ENCODE measurements at places on chromosomes 16 and 17. TPM values are rescaled to one million over a fixed set of nuclear protein-coding genes. Genes with fewer than 3 reads are reported as not detected.

GRCh38 chr16:63530974-63531373 is 1494.7 kb upstream of the CDH8 start:
- no peak for DNase-seq

- no peak for DNase-seq
Measured at GRCh38 chr16:27813591-27813990, 249.9 kb downstream of the GSG1L start.

DNA sequence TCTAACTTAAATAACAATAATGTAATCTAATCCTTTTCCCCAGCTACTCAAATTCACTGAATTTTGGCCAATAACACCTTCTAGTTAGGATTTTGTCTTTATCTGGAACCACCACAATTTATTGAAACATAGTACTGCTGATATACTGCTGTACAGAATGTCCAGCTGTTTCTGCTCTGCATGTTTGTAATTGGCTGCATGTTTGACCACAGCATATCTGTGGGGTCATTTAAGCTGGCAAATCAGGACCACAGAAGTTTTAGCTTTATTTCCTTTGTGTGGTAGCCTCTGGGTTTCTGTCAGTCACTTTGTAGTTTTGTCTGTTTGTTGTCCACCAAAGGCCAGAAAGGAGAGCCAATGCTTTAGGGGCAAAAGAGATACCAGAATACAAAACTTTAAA is 22.2 kb upstream of the RAB11FIP4 start:
- peak; percentile 48 for DNase-seq

- no peak for DNase-seq
Measured at GRCh38 chr17:3276126-3276525, 22.0 kb downstream of the OR3A1 start.

DNA sequence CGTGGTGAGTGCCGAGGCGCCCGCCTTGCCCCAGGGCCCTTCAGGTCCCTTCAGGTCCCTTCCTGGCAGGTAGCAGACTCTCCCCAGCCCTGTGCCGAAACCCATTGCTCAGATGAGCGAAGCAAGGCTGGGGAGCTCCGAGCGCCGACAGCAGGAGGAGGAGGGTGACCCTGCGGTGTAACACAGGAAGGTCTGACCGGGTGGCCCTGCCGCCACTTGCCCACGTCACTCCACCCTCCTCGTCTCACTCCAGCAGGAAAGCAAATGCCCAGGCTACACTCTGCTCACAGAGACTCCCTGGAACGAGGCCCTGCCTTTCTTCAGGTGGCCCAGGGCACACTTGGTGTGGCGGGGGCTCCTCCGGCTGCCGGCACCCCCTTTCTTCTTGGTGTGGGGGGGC is 57.2 kb downstream of the ACTG1 start:
- no peak for DNase-seq

Gene KRT25
- total RNA-seq: not detected
